ENCODE measurements at places on chromosomes 3 and 15. TPM values are rescaled to one million over a fixed set of nuclear protein-coding genes. Genes with fewer than 3 reads are reported as not detected.
A peak's percentile ranks its signal among the peaks of the same experiment; 100 is the strongest.

GRCh38 chr3:102904629-102905028, 469.8 kb downstream of the ZPLD1 start:
- no peaks in the 10 kb centered on the region for H3K27me3 ChIP-seq
- no peak overlapping the region for H3K27ac ChIP-seq
- H3K36me3 ChIP-seq, result no peaks in the 10 kb centered on the region
- DNase-seq, result no peak
- H3K4me1 ChIP-seq, result no peaks in the 10 kb centered on the region

DNA sequence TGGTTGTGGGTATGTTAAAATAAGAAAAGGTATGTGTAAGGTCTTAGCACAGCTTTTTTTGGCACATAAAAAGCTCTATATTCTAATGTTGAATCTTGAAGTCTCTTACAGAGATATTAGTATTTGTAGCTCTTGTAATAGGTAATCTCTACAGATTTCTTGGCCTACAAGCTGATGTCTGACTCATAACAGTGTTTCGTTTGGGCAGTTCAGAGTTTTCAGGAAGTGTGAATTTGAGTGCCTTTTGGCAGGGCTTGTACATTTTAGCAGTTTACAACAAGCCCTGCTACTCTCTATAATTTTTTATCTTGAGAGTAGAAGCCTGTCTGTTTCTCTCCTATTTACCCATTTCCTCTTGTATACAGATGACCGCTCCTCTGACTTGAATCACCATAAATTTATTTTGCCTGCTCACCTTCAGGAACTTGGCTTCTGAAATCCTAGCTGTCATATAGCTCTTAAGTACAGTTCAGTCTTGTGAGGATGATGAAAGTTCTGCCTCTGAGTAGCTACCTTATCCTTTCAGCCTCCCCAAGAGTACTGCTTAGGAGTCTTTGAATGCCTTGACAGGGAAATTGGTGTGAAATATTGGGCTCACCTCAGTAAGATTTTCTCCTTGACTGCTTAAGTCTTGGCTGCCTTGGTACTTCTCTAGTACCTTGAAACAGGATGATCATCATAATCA, 419.9 kb upstream of the RARB start:
- DNase-seq, result no peak
- no peaks in the 10 kb centered on the region for H3K27me3 ChIP-seq
- H3K4me3 ChIP-seq, result no peak overlapping the region
- H3K4me1 ChIP-seq, result peaks cover 7% of the 10 kb centered on the region
- H3K27ac ChIP-seq, result no peak overlapping the region
- H3K36me3 ChIP-seq, result no peaks in the 10 kb centered on the region

- H3K27ac ChIP-seq, result no peak overlapping the region
- H3K36me3 ChIP-seq, result no peaks in the 10 kb centered on the region
- H3K4me1 ChIP-seq, result peaks cover 4% of the 10 kb centered on the region
- peaks cover 11% of the 10 kb centered on the region for H3K27me3 ChIP-seq
- DNase-seq, result no peak
- no peak overlapping the region for H3K4me3 ChIP-seq
Measured at GRCh38 chr3:185820973-185821758, 3.7 kb downstream of the IGF2BP2 start.

DNA sequence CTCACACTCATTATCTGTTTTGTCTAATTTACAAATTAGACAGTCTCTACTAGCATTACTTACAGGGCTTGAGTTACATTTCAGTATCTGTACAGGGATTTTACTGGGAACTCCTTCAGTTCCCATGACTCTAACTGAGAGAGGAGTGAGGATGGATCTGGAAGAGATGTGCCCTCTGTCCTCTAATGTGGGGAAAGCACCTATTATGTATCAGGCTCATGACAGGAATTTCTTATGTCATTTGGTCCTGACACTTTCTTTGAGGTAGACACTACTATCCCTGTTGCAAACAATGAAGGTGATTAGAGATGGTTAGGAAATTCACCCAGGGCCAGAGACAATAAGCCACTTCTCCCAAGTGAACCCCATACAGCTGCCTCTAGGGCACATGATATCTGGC, 10.9 kb upstream of the NCKIPSD start:
- no peak overlapping the region for H3K4me3 ChIP-seq
- no peak for DNase-seq
- no peak overlapping the region for H3K27ac ChIP-seq
- H3K27me3 ChIP-seq, result no peaks in the 10 kb centered on the region

GRCh38 chr3:129106866-129107565, 14.6 kb downstream of the RAB43 start:
- peaks cover 38% of the 10 kb centered on the region for H3K36me3 ChIP-seq
- H3K27me3 ChIP-seq, result no peaks in the 10 kb centered on the region
- peaks cover 16% of the 10 kb centered on the region for H3K4me1 ChIP-seq
- peak; percentile 38 for DNase-seq

GRCh38 chr15:39596358-39597051, 15.6 kb downstream of the THBS1 start:
- DNase-seq, result no peak
- no peak overlapping the region for H3K27ac ChIP-seq
- H3K4me3 ChIP-seq, result no peak overlapping the region
- H3K27me3 ChIP-seq, result no peaks in the 10 kb centered on the region

- no peaks in the 10 kb centered on the region for H3K36me3 ChIP-seq
- no peak for DNase-seq
Measured at GRCh38 chr3:156518726-156519125, 36.2 kb downstream of the SSR3 start.

DNA sequence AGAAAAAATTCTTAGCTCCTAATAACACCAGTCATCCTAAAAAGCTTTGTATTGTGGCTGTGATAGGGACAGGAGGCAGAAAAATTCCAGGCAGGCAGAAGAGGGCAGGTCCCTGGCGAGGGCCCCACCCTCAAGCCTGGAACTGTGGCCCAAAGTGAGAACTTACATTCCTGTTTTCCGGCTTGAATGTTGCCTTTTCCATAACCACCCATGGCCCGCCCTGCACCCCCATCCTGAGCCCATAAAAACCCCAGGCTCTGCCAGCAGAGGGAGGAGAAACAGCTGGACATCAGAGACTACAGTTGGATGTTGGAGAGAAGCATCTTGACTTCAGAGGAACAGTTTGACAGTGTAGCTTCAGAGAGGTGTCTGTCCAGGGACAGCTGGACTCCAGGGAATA, 37.3 kb downstream of the SLCO2A1 start:
- no peaks in the 10 kb centered on the region for H3K27me3 ChIP-seq
- no peak overlapping the region for H3K4me3 ChIP-seq

- DNase-seq, result no peak
- no peak overlapping the region for H3K4me3 ChIP-seq
- H3K27ac ChIP-seq, result no peak overlapping the region
- H3K4me1 ChIP-seq, result no peaks in the 10 kb centered on the region
- no peaks in the 10 kb centered on the region for H3K27me3 ChIP-seq
Measured at GRCh38 chr3:191528589-191528988, 67.6 kb downstream of the PYDC2 start.

DNA sequence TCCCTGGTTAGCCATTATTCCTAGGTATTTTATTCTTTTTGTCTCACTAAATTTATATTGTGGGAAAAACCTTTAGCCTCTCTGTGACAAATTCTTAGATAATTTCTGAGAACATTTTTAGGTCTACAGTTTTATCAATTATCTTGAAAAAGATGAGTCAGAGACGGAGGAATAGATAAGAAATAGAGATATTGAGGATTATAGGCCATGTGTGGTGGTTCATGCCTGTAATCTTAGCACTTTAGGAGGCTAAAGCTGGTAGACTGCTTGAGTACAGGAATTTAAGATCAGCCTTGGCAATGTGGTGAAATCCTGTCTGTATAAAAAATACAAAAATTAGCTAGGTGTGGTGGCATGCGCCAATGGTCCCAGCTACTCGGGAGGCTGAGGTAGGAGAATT, 960.2 kb downstream of the SQOR start:
- DNase-seq, result no peak
- H3K4me3 ChIP-seq, result no peak overlapping the region
- no peak overlapping the region for H3K27ac ChIP-seq
- no peaks in the 10 kb centered on the region for H3K27me3 ChIP-seq
- no peaks in the 10 kb centered on the region for H3K36me3 ChIP-seq
- H3K4me1 ChIP-seq, result no peaks in the 10 kb centered on the region

GRCh38 chr15:29434280-29434679, 164.7 kb upstream of the NSMCE3 start:
- no peak for DNase-seq
- no peaks in the 10 kb centered on the region for H3K27me3 ChIP-seq
- H3K4me1 ChIP-seq, result no peaks in the 10 kb centered on the region
- H3K27ac ChIP-seq, result no peak overlapping the region
- no peaks in the 10 kb centered on the region for H3K36me3 ChIP-seq
- H3K4me3 ChIP-seq, result no peak overlapping the region

DNA sequence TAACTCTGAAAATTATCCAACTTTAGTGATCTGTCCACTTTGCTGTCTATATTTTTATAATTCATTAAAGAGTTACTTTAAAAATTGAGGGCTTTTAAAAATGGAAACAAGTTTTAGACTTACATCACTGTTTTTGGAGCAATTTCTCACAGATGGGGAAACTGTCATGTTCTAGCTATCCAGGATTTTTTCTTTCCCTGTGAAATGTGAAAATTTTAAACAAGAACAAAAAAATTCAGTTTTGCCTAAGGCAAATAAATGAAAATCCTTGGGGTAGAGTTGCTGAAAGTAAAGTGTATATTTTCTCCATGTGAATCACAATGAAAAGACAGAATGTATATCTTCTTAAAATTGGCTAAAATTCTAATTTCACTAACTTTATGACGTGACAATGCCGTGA, 553.7 kb downstream of the MCTP2 start:
- DNase-seq, result no peak
- H3K36me3 ChIP-seq, result no peaks in the 10 kb centered on the region
- no peak overlapping the region for H3K4me3 ChIP-seq
- H3K27ac ChIP-seq, result no peak overlapping the region
- H3K4me1 ChIP-seq, result no peaks in the 10 kb centered on the region

GRCh38 chr15:33001926-33002325, 192.6 kb downstream of the FMN1 start:
- H3K27me3 ChIP-seq, result no peaks in the 10 kb centered on the region
- H3K4me3 ChIP-seq, result no peak overlapping the region
- no peaks in the 10 kb centered on the region for H3K36me3 ChIP-seq

DNA sequence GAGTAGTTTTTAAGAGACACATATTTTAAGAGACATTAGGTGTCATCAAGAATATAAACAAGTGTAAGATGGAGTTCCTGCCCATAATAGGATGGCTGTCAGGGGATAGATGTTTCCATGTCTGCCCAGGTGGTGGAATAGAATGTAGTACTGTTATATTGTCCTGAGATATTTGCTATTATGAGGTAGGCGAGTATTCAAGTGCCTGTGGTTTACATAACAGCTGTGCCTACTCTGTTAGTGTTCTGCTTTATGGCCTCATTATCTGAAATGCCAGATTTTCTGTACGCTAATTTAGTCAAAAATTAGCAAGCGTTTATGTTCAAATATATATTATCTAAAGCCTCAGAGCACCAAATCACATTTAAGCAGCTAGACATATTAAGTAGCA, 360.2 kb upstream of the ROPN1 start:
- no peak overlapping the region for H3K27ac ChIP-seq
- no peaks in the 10 kb centered on the region for H3K36me3 ChIP-seq

DNA sequence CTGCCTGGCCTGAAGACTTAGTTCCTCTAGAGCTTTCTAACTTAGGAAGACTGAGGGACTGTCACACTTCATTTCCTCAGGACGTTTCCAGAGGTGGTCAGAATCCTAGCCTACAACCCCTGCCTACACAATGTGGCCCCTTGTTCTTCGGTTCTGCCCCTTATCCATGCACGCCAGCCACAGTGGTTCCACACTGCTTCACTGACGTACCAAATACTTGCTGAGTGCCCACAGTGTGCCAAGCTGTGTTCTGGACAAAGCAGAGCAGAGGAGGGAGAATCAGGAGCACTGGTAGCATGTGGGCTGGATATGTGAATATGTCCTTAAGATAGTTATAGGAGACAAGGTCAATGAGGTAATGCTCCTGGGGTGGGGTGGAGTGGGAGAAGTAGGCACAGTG, 70.5 kb upstream of the SAMMSON start:
- no peak overlapping the region for H3K27ac ChIP-seq
- no peak overlapping the region for H3K4me3 ChIP-seq
- no peaks in the 10 kb centered on the region for H3K27me3 ChIP-seq
- no peak for DNase-seq
- H3K36me3 ChIP-seq, result no peaks in the 10 kb centered on the region

- H3K4me1 ChIP-seq, result peaks cover 46% of the 10 kb centered on the region
- no peaks in the 10 kb centered on the region for H3K27me3 ChIP-seq
Measured at GRCh38 chr3:48558493-48559134, 2.0 kb upstream of the PFKFB4 start.

DNA sequence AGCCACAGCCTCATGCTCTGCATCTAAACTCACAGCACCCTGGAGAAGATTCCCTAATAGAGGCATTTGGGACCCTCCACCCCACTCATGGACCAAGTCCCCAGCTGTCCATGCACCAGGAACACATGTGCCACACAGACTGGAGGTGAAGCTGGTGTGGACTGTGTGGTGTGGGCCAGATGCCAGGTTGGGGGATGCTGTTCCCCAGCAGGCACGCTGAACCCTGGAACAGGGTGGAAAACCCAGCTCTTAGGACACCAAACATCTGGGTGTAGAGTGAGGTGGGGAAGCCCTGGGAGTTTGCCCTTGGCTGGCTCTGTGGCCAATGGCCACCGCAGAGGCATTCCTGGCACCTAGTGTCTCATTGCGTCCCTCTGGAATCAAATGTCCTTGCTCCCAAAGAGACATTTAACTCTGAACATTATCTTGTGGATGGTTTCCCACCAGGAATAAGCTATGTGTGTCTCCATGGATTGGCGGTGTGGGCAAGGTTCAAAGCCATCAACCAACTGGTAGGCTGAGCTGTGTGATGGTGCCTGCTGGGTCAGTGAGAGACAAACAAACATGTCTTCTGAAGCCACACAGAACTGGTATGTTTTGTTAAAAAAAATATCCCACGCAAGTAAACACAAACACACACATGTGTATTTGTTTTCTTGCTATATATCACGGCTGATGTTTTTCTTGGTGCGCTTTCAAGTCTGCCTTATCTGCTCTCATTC, 65.0 kb downstream of the EXOG start:
- H3K4me1 ChIP-seq, result no peaks in the 10 kb centered on the region
- no peak overlapping the region for H3K4me3 ChIP-seq
- no peak overlapping the region for H3K27ac ChIP-seq
- DNase-seq, result peak; percentile 10
- H3K36me3 ChIP-seq, result no peaks in the 10 kb centered on the region
- H3K27me3 ChIP-seq, result no peaks in the 10 kb centered on the region

- H3K4me3 ChIP-seq, result no peak overlapping the region
- H3K27ac ChIP-seq, result no peak overlapping the region
- H3K27me3 ChIP-seq, result no peaks in the 10 kb centered on the region
Measured at GRCh38 chr3:184576457-184577240, 15.1 kb downstream of the EPHB3 start.

NLGN1 gene
- 3.9 TPM for total RNA-seq

TERC gene
- total RNA-seq, result 2.9 TPM

CFAP91 gene
- 9.0 TPM for total RNA-seq

PLSCR5 gene
- total RNA-seq, result not detected

RAB5A gene
- total RNA-seq, result 68.9 TPM

RGMA gene
- 9.7 TPM for total RNA-seq

CRABP1 gene
- total RNA-seq, result not detected

CIB1 gene
- total RNA-seq, result 80.8 TPM

MCTP2 gene
- total RNA-seq, result 36.1 TPM

TMEM212 gene
- 5.2 TPM for total RNA-seq

SLC51B gene
- total RNA-seq, result 3.2 TPM

SNX1 gene
- total RNA-seq, result 157 TPM

All from lower lobe of right lung (tissue), 2 donors.